ENCODE measurements at places on chromosomes 3 and 15. TPM values are rescaled to one million over a fixed set of nuclear protein-coding genes. Genes with fewer than 3 reads are reported as not detected.

UACA gene
- 28.6 TPM for polyA plus RNA-seq

DNA sequence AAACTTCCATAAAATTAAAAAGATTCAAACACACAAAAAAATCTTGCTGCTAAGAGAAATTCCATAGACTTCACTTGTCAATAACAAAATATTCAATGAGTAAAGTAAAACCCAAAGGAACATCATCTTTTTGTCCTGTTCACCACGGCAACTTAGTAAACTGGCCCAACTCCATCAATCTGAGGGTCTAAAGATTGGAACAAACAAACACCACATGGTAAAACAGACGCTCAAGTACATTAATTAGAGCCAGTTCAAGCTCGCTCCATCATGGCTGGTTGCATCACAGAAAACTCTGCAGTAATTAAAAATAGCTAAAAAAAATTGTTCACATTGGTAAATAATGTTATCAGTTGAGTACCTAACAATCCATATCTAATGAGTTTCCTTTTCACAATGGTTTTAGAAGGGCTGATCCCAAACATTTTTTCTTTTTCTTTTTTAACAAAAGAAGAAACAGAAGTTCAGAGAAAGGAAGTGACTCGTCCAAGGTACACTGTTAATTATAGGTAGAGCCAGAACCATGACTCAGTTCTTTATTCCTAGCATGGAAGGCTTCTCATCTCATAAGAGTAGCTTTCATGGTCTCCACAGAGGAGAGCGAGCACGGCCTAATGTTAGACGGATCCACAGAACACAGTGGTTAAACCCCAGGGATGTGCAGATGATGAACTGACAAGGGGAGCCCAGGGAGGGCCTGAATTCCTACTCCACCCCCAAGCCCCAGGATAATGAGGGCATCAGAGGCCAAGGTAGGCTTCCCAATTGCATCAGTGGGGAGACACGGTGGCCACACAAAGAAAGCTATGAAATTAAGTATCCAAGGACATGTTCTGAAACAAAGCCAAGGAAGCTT lies 79.2 kb upstream of the ARHGEF3 start:
- DNase-seq = no peak

PLA1A gene
- polyA plus RNA-seq = 2.2 TPM

WDR93 gene
- polyA plus RNA-seq = 0.24 TPM

GRCh38 chr3:183239046-183239445 lies 14.0 kb upstream of the B3GNT5 start:
- no peak for DNase-seq

CDCP1 gene
- 1.4 TPM for polyA plus RNA-seq

DNA sequence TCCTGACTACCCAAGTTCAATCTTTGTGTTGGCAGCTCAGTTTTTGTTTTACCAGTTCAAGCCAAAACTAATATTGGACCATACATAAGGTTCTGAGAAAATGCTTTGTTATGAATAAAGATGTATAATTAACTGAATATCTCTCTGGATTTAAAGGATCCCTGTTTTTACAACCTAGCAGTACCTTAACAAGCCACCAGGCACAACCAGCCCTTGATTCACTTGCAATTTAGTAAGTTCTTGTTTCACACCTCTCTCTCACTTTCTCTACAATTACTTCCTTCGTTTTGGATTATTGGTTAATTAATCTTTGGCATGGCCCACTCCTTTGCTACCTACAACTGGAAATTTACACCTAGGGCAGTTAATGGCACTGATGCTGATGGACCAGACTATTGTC lies 531.9 kb downstream of the SQOR start:
- DNase-seq = no peak

PTH1R gene
- polyA plus RNA-seq = 9.4 TPM

DNA sequence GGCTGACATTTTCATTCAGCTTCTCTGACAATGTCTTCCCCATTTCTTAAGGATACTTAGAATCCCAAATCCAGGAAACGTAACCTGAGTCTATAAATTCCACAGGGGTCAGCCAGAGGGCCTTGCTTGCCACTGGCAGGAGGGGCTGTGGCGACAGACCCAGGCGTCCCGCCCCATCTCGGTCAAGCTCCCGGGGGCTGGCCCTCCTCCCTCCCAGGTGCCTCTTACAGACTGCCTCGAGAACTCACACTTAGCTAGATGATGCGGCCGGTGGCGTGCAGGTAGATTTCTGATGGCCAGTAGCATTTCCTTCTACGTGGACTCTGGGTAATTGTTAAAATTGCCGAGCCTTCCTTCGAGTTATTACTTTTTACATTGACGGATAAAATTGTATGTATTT lies 172.5 kb downstream of the NSMCE3 start:
- DNase-seq = no peak

TGM5 gene
- not detected for polyA plus RNA-seq

GRCh38 chr15:47780971-47781370 lies 63.7 kb downstream of the SEMA6D start:
- no peak for DNase-seq

DNA sequence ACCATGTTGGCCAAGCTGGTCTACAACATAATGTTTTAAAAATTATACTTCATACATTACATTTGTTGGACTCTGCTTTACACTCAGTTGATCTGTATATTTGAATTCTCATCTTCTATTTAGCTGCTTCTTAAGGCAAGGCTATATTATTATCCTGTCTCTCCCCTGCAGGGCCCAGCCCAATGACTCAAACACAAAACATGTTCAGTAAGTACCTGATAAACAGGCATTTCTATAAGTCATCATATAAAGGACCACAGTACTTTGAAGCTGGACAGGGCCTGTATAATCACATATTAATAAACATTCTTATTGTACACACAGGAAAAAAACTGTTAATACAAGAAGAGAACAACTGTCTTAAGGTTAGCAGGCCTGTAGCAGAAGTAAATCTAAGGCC lies 36.2 kb downstream of the NGLY1 start:
- no peak for DNase-seq

DNA sequence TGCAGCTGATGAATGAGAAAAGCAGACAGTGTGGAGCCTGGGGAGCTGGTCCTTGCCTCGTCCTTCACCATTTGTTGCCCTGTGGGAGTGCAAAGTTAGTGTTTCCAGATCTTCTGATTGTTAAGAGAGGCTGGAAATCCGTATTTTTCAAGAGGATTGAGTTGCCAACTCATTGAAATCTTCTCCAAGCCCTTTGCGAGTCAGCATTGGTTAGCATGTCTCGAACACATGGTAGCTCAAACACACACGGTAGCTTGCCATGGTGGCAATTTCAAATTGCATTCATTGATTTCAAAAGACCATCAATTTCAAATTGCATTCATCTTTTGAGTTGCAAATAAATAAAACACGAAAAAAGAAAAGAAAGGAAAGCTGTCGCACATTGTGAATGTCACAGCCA lies 70.7 kb downstream of the SLCO3A1 start:
- no peak for DNase-seq

- no peak for DNase-seq
Observed at GRCh38 chr3:119794971-119795612, 13.2 kb downstream of the NR1I2 start.

ARNT2 gene
- 15.0 TPM for polyA plus RNA-seq

GRCh38 chr3:134325706-134326105 lies 48.5 kb downstream of the AMOTL2 start:
- no peak for DNase-seq

GRCh38 chr3:117133066-117133465 lies 423.5 kb downstream of the TUSC7 start:
- DNase-seq = no peak

GRCh38 chr3:67529337-67529736 lies 125.1 kb downstream of the SUCLG2 start:
- no peak for DNase-seq

DNA sequence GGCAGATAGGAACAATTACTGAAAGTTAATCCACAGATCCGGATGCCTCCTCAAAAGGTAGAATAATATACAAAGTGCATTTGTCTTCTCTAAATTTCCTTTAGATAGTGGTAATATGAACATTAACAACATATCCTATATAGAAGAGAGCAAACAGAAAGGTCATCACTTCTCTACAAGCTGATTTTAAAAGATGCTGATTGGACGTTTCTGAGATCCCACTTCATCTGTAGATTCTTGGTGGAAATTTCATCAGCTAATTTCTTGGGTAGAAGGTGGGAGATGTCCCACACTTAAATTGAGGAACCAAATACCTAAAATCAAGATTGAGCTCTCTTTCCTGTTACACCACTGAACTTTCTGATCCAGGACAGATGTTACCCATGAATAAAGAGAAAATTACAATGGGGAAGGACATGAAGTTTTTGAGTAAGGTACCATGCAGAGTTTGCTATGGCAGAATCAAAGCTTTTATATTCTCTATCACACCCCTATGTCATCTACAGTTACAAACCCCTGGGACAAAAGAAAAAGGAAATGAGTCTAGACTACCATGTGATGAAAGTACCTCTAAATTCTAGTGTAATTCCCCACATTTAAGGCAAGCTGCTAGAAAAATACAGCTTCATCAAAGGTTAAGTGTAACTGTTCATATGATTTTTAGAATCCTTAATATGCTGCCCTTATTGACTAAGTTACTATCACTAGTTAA lies 189.2 kb upstream of the SETMAR start:
- no peak for DNase-seq

DNA sequence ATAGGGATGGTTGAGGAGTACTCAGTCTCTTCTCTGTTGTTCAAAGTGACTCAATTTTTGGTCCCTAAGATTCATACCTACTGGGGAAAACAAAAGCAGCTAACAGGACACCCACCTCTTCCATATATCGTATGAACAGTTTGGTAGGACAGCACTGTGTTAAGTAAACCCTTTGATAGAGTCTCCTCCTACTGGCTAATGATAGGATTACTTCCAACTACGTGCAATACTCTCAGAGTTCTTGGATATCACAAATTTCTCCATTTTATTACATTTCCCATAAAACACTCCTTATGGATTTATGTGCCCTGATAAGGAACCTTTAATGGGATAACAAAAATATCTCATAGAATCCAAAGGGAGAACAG lies 200.2 kb upstream of the GOLGA6L4 start:
- no peak for DNase-seq

DNA sequence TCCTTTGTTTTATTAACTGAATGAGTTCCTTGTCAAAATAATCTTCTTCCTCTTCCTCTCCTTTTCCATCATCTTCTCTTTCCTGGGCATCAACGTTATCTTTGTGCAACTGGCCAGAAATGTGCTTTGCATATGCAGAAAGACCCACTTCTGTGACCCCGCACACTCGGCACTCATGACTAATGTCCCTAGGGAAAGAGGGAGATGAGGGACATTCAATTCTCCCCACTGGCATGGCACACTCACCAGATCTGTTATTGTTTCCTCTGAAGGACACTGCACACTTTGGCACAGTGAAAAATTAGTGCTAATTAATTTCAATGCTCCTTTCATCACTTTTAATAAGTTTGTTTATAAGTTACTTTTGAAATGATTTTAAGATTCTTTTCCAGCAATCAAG lies 34.0 kb downstream of the ZNF106 start:
- no peak for DNase-seq

DNA sequence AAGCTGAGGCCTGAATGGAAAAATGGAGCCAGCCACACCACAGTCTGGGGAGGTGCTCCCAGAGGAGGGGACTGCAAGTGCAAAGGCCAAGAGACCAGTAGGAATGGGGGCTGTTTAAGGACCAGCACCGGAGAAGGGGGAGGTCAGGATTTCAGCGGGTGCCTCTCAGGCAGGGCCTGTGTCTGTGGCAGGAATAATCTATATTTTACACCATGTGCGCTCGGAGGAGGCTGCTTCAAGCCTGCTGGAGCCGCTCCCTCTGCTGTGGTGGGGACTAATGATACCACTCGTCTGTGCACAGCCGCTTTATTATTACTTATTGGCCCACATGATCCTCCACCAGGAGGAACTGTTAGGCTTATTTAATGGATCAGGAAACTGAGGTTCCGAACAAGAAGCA lies 45.3 kb downstream of the TPRA1 start:
- DNase-seq = no peak

DNA sequence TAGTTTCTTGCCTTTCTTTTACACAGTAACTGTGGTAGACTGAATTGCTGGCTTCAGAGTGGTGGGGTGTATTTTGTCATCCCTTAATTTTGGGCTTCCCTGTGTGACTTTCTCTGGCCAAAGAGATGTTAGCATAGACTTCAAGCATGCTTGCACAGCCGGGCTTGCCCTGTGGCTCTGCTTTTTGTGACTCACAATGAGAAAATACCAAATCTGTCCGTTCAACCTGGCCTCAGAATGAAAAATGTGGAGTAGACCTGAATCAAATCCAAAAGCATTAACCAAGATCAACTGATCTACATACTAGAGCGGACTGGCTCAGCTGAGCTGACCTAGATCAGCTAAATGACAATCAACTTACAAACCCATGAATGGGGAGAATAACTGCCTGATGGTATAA lies 51.4 kb downstream of the PLAAT1 start:
- no peak for DNase-seq

THPO gene
- polyA plus RNA-seq = 0.98 TPM

DNA sequence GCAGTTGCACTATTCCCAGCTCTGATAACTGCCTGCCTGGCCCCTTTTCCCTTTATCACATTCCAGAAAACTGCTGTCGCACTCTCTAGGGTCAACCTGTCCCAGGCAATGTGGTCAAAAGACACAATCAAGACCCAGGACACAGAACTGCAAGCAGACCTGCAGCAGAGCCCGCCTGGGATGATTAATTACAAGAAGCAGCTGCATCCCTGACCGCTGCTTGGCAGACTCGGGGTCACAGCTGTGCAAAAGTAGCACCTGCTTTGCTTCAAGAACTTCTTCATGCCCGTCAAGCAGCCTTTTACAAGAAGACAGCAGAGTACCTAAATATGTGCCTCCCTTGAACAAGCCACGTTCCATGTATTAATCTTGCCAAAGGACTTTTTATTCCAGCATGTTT lies 120.0 kb upstream of the ST8SIA2 start:
- DNase-seq = no peak

- DNase-seq = peak; percentile 61
Observed at GRCh38 chr3:32569540-32570420, 878 bp downstream of the DYNC1LI1 start.

DYNLT2B gene
- 16.4 TPM for polyA plus RNA-seq

GRCh38 chr3:119627461-119627860 lies 29.8 kb downstream of the PLA1A start:
- peak; percentile 31 for DNase-seq

GRCh38 chr15:90174140-90174875 lies 26.8 kb upstream of the SEMA4B start:
- peak; percentile 91 for DNase-seq

GRCh38 chr3:72102112-72102616 lies 317.2 kb upstream of the PROK2 start:
- no peak for DNase-seq

MESP2 gene
- polyA plus RNA-seq = not detected

STRIT1 gene
- polyA plus RNA-seq = not detected

- DNase-seq = no peak
Observed at GRCh38 chr15:68370768-68371151, 61.2 kb downstream of the ITGA11 start.

DNA sequence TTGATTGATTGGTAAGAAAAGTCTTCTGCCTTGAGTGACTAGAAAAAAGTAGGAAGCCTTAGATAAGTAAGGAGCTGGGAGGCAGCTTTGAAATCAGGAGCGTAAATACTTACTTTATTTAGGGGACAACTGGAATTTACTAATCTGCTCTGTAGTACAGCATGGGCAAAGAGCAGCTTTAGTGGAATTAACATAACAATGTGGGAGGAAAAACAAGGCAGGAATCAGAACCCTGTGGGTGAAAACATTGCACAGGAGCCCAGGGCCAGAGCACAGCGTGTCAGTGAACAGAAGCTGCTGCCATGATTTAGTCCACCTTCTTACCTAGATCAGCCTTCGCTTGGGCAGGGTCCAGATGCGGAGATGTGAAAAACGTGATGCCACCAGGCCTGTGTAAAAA lies 14.6 kb downstream of the FMN1 start:
- DNase-seq = no peak

CACNA2D2 gene
- 1.8 TPM for polyA plus RNA-seq

All from ovary (tissue), 10 donors.